ENCODE measurements at places on chromosomes 12 and 14.

DNA sequence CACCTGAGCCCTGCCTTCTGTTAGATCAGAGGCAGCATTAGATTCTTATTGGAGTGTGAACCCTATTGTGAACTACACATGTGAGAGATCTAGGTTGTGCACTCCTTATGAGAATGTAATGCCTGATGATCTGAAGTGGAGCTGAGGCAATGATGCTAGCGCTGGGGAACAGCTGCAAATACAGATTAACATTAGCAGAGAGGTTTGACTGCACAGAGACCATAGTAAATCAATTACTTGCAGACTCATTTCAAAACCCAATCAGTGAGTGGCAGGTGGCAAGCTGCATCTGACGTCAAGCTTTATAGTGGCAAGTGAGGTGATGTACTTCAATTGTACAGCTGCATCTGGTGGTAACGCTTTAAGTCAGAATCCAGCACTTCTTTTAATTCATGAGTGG lies 141.6 kb downstream of the GPHN start:
- no peak for DNase-seq

DNA sequence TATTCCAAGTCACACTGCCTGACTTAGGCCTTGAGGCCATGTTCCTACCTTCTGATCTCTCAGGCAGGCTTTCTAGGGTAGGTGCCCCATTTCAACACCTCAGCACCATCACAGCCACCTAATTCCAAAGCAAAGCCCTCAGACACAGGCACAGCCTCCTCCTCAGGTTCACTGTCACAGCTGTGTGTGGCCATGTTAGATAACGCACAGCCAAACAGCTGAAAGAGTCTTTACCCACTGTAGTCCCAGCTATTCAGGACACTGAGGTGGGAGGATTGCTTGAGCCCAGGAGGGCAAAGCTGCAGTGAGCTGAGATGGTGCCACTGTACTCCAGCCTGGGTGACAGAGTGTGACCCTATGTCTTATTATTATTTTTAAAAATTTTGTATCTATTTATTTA lies 7.3 kb upstream of the TMEM229B start:
- no peak for DNase-seq

- no peak for DNase-seq
Observed at GRCh38 chr14:35549551-35549950, 15.6 kb downstream of the INSM2 start.

- no peak for DNase-seq
Observed at GRCh38 chr14:31887929-31888580, 189.0 kb upstream of the ARHGAP5 start.

- no peak for DNase-seq
Observed at GRCh38 chr14:104437703-104438102, 141.9 kb upstream of the C14orf180 start.

- no peak for DNase-seq
Observed at GRCh38 chr14:70858641-70859040, 48.6 kb upstream of the PCNX1 start.

GRCh38 chr14:90534091-90534837 lies 137.4 kb downstream of the CALM1 start:
- DNase-seq = no peak

GRCh38 chr12:120093336-120093591 lies 23.3 kb downstream of the RAB35 start:
- no peak for DNase-seq

GRCh38 chr14:89657014-89657413 lies 240.0 kb upstream of the FOXN3 start:
- no peak for DNase-seq

DNA sequence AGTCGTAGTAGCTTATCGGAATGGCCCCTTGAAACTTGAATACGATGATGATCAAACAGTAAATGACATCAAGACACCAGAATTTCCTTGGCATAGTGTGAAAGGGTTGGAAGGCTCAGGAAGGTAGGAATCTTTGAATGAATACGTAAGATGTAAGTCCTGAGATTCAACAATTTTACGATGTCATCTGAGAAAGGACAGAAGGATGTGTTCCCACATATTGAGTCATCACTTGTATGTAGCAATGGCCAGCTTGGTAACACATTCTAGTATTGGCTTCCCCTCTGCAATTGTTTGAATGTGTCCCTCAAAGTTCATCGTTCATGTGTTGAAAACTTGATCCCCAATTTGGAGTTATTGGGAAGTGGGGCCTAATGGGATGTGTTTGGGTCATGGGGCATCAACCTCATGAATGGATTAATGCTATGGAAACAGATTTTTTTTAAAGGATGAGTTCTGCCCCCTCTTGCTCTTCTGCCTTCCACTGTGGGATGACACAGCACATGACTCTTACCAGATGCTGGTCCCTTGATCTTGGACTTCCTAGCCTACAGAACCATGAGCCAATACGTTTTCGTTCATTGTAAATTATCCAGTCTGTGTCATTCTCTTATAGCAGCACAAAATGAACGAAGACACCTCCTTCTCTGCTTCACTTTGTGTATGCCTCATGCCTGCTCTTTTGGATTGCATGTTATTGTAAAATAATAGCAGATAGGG lies 284.6 kb downstream of the BCAT1 start:
- no peak for DNase-seq

- no peak for DNase-seq
Observed at GRCh38 chr12:130860311-130860710, 11.6 kb upstream of the RAN start.

DNA sequence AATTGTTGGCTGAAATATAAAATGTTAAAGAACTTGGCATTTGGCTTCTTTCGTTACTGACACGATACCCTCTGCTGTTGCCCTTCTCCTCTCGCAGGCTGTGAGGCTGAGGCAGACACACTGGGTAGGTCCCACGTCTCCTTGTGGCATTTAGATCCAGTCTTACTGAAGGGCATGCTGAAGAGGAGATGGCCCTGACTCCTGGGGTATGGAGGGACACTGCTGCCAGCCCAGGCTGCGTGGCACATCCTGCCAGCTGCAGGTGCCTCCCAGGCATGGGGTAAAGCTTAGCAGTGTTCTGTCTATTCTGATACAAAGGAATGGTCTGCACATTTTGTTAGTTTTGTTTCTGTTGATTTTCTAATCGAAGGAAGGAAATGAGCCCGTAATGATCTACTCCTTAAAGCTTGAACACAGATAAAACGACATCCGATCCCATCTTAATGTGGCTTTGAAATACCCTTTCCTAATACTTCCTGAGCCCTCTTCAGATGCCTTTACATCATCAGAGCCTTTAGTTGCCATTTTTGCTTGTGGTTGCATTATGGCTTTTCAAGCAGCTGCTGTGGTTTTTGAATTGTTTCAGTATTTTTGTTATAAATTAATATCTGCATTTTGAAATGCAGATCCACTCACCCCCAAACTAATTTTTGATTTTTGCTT lies 61.1 kb downstream of the WDR20 start:
- no peak for DNase-seq

All from activated CD8-positive, alpha-beta memory T cell treated with anti-CD3 and anti-CD28 coated beads for 1 hour (primary cell).